Stimulated activated CD4-positive, alpha-beta T cell treated with anti-CD3 and anti-CD28 coated beads, Interleukin-4, amount 100 ng/mL, for 1 hour (primary cell): ENCODE measurements at places on chromosomes 16 and 17.
A peak's percentile ranks its signal among the peaks of the same experiment; 100 is the strongest.

- no peak for DNase-seq
Measured at GRCh38 chr17:34458266-34458665, 95.2 kb upstream of the CCL1 start.

DNA sequence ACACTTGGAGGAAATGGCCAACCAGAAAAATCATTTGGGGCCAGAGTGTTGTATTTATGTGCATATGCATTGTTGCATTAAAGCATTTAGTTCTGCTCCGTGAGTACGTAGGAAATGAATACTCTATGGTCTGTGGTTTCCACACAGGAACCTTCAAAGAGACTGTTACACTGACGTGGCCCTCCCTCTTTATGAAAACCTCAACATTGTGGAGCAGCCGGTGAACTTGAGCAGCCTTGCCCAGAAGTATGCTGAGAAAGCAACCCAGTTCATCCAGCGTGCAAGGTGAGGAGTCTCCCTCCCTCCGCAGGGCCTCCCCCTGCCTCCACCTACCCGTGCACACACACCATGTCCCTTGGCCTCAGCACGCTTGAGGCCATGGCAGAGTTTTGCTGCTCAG, 65.2 kb downstream of the ARSG start:
- peak; percentile 24 for DNase-seq

DNA sequence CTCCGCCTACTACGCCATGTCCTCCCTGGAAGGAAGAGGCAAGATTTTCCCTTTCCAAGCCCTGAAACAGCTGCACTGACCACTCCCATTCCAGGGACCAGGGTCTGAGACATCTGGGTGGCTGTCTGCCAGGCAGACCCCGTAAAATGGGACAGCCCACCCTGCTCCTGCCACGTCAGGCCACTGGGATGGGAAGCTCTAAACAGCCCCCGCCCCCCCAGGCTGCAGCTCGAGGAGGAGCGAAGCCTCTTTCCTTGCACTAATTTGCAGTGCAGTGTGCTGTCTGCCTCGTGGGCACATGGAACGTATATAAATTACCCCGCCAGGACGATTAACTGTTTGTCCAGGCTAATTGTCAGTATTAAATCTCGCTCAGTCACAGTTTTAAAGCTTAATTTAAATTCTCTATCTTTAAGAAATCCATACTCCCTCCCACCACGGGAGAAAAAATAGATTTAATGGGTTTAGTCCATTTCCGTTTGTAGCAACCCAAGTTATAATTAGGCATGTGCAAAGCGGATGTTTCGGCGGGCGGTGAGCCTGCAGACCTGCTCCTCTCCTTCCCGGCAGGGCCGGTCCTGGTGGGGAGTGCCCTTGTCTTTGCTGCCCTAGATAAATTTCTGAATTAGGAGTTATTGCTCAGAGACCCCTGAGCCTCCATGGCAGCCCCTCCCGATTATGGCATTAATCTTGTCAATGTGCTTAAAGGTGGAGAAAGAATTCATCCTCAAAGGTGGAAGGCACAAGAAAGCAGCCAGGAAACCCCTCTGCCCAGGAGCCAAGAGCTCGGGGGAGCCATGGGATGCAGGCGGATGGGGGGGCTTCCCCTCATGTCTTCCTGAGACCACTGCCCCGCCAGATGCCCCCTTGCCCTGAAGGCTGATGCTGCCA, 268.0 kb upstream of the TNRC6C start:
- no peak for DNase-seq

DNA sequence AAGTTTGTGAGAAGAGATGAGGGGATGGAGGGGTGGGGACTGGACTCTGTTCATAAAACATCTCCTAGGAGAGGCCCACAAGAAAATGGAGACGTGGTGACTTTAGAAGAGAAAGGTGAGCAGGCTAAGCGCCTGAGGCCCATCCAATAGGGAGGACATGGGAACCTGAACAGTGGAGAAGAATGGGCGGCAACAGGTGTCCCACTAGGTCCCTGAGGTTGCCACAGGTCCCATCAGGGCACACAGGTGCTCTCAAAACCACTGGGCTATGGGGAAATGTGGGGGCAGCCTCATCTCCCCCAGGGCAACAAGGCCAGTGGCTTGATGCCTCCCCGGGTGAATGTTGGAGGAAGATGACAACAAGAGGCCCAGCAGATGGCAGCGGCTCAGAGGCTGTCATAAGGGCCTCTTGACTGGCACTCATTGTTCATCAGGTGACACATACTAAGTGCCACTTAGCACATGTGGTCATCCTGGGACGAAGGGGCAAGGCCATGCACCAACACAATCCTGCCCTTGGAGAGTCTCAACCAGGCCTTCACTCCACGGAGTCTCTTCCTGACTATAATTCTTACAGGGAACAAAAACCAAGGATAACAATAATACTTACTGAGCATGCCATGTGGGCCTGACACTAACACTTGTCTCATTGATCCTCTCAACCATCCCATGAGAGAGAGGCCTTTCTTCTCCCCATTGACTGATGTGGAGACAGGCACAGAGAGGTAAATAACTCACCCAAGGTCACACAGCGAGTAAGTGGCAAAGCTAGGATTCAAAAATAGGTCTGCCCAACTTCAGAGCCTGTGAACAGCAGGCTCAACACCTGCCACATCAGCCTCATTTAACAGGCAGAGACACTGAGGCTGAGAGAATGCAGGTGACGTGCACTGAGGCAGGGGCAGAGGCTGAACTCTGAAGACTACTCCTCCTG, 38.0 kb downstream of the CUEDC1 start:
- DNase-seq = peak; percentile 20

DNA sequence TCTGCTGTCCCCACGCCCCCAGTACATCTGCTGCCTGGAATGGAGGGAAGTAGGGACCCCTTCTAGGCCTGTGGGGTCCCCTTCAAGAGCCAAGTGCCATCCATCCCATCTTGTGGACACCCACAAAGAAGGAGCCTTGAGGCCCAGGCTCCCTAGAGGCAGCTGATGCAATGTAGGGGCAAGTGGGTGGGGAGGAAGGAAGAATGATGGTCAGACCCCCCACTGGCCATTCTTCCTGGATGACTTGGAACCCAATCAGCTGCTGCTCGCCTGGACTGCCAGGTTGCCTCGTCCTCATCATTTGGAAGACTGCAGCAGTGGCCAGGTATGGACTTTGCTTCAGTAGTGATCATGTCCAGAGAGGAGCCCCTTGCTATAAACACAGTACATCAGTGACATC, 48.9 kb downstream of the SMPD3 start:
- no peak for DNase-seq

DNA sequence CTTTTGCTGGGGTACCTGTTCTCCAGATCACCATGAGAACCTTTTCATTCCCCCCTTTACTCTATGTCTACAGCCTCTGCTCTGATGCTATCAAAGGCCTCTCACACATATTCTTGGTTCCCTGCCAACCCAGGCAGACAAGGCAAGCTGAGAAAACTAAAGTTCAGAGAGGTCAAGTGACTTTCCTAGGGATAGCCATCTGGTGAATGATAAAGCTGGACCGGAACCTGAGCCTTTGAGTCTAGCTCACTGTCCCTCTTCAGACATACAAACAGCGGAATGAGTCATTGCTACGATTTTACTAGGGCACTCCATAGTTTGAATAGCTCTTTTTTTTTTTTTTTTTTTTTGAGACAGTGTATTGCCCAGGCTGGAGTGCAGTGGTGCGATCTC, 73.3 kb downstream of the XYLT1 start:
- no peak for DNase-seq

GRCh38 chr16:64870859-64871258, 251.0 kb downstream of the CDH11 start:
- no peak for DNase-seq

DNA sequence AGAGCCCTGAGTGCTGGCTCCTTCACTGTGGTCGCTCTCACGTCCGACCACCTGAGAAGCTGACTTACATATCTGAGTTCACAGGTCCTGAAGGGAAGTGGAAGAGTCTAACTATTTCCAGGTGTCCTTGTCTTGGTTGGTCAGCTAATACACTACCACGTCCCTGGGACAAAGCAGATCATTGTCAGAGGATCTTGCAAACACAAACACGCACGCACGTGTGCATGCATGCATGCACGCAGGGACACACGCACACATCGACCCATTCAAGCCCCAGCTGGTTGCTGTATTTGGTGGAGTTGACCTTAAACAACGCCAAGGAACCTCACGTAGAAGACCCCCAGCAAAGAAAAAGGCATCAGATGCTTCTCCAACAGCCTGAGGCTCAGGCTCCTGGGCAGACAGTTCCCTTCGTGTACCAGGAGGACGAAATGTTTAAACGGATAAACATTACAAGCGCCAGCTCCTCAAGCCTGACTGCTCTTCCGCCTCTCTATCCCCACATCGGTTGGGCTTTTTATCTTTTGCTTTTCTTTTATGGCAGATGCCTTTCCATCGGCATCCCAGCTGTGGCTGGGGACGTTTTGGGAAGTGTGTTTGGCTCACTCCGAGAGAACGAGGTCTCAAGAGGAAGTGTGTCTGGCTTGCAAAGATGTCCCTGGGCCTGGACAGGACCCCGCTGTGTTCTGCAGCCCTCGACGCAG, 95.8 kb downstream of the TBC1D16 start:
- no peak for DNase-seq

GRCh38 chr16:57920215-57920879, 50.6 kb downstream of the CNGB1 start:
- DNase-seq = no peak

GRCh38 chr17:42233156-42233555, 38.9 kb upstream of the GHDC start:
- no peak for DNase-seq

- no peak for DNase-seq
Measured at GRCh38 chr16:67163999-67164558, 466 bp upstream of the HSF4 start.

DNA sequence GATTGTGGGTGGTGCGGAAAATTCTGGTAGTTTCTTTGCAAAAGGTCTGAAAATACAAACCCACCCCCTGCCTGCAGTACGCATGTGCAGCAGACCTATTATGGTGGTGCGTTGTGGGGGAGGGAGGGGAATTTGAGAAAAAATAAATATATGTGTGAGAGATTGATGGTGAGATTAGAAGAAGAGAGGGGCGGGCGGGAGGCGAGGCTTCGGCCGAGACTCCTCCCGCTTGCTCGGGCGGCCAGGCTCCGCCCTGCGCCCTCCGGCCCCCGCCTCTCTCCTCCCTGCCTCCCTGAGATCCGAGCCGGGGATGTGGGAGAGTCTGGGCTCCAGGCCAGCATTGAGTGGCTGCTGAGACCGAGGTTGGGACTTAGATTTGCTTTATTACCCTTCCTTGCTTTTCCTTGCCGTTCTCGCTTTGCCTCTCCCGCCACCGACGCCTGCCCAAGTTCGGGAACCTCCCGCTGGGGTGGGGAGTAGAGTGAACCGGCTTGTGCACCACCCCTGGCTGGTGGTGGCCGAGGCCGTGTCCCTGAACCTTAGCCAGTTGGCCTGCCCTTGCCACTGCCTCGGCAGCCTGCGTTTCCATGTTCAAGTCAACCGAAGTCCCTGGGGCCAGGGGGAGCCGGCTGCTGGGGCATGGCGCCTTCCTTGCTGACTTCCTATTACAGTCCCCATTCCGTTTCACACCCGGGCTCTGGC, 956 bp upstream of the CHD3 start:
- DNase-seq = peak; percentile 87

- no peak for DNase-seq
Measured at GRCh38 chr17:80949451-80950421, 41.9 kb upstream of the CHMP6 start.

DNA sequence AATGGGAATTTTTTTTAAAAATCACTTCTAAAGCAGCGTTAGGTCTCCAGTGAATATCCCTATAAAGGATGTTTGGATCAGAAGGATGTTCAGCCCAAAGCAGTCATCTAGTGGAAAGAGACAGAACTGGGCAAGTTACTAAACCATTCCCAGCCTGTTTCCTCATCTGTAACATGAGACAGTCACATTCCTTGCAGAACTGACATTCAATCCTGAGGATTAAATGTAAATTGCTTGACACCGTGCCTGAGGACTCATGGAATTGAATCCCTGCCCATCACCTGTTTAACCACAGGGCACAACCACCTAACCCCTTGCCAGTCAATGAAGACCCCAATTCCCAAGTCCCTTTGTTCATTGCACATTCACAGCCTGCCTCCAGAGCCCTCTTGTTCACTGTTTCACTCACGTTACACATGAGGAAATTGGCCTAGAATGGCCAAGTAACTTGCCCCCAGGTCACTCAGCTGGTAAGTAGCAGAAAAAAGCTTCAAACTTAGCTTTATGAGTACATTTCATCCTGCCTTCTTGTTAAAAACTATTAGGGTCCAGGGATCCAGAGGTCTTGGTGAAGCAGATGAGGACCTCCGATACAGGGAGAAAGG, 1.4 kb downstream of the CMTM2 start:
- no peak for DNase-seq

GRCh38 chr16:80720804-80721371, 83.5 kb downstream of the CDYL2 start:
- no peak for DNase-seq

GRCh38 chr17:68909066-68909465, 46.1 kb downstream of the ABCA8 start:
- DNase-seq = no peak

- no peak for DNase-seq
Measured at GRCh38 chr16:85449885-85450245, 163.3 kb upstream of the GSE1 start.

- no peak for DNase-seq
Measured at GRCh38 chr16:22292320-22292719, 4.9 kb upstream of the POLR3E start.

- no peak for DNase-seq
Measured at GRCh38 chr16:74902161-74902560, 82.8 kb downstream of the WDR59 start.

DNA sequence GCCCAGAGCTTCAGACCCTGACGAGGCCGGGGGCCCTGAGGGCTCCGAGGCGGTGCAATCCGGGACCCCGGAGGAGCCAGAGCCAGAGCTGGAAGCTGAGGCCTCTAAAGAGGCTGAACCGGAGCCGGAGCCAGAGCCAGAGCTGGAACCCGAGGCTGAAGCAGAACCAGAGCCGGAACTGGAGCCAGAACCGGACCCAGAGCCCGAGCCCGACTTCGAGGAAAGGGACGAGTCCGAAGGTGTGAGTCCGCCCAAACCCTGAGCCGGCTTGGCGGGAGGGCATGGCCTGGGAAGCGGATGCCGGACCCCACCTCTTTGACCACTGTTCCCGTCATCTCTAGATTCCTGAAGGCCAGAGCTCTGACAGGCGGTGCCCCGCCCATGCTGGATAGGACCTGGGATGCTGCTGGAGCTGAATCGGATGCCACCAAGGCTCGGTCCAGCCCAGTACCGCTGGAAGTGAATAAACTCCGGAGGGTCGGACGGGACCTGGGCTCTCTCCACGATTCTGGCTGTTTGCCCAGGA, 4.4 kb downstream of the NOL3 start:
- no peak for DNase-seq

- DNase-seq = peak; percentile 4
Measured at GRCh38 chr16:67504031-67505021, 21.0 kb upstream of the AGRP start.

- no peak for DNase-seq
Measured at GRCh38 chr17:82302991-82303943, 14.1 kb downstream of the CD7 start.

- DNase-seq = no peak
Measured at GRCh38 chr17:3865176-3865575, 19.1 kb upstream of the NCBP3 start.

DNA sequence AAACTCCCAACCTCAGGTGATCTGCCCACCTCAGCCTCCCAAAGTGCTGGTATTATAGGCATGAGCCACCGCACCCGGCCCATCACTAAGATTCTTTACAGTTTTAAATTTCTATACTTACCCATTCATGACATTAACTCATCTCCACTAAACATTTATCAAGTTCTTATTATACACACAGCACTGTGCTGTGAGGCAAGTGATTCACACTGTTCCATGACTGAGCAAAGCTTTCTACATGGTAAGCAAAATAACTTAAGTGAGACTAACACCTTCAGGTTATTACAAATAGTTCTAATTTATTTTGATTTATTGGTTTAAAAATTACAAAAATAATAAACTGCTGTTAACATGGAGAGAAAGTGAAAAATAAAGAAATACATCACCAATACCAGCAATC, 33.5 kb downstream of the MARVELD3 start:
- no peak for DNase-seq
